ENCODE measurements at places on chromosomes 7 and 10. TPM values are rescaled to one million over a fixed set of nuclear protein-coding genes. Genes with fewer than 3 reads are reported as not detected.

- DNase-seq: peak; percentile 15
Observed at GRCh38 chr7:157488966-157489365, 152.2 kb downstream of the DNAJB6 start.

DNA sequence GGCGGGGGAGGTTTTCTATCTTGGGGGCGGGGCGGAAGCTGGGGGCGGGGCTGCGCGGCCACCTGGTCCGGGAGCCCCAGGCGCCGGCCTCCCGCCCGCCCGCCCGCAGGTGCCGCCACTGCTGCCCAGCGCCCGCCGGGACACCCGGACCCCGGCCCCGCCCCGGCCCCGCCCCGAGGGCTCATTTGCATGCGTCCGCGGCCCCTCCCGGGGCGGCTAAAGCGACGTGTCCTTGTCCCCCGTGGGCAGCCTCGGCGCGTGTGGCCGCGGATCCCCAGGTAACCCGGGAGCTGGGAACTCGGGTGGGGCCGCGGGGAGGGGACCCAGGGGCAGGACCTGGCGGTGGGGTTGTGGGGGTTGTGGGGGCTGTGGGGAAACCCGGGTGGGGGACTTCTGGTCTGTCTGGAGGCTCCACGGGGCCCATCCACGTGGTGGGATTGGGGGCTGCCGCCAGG, at the start of gene BHLHA15:
Gene BHLHA15, plus strand, starts transcription at position 219 of the 455 bp plus-strand sequence. CDS start 871 bp downstream, outside the sequence.
- peak; percentile 84 for DNase-seq

GRCh38 chr7:116249969-116250553, 39.7 kb downstream of the TES start:
- no peak for DNase-seq

- no peak for DNase-seq
Observed at GRCh38 chr7:130273933-130274255, 7.2 kb downstream of the CPA2 start.

DNA sequence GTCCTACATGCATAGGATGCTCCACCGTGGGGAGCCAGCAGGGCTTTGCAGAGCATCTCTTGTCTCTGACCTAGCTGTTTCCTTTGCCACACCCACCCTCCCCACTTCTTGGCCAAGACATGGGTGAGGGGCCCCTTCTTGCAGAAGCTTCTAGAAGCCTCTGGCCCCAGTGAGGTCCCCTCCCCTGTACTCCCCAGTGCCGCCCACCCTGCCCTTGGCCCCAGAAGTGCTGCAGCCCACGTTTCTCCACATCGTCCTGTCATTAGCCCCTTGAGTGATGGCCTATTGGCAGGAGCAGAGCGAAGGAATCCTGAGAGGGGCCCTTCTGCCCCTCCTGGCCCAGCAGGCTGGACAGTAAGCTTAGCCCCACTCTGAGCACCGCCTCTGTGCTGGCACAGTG, 43.7 kb downstream of the ALOX5 start:
- DNase-seq: no peak

DNA sequence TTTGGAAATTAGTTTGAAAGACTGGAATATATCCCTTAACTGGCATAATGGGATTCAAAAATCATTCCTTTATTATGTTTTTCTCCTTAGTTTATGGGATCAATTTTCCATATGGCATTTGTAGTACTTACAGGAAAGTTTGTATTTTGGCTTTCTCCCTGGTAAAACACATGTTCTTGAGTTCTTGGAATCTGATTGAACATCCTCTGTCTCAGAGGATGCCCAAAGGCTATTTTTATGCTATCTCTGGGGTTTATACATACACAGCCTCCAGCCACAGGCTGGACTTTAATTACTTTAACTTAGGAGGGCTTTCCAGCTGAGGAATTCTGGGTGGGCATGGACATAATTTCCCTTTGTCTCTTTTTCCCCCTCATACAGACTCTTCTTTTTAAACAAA, 236.4 kb downstream of the HGF start:
- no peak for DNase-seq

DNA sequence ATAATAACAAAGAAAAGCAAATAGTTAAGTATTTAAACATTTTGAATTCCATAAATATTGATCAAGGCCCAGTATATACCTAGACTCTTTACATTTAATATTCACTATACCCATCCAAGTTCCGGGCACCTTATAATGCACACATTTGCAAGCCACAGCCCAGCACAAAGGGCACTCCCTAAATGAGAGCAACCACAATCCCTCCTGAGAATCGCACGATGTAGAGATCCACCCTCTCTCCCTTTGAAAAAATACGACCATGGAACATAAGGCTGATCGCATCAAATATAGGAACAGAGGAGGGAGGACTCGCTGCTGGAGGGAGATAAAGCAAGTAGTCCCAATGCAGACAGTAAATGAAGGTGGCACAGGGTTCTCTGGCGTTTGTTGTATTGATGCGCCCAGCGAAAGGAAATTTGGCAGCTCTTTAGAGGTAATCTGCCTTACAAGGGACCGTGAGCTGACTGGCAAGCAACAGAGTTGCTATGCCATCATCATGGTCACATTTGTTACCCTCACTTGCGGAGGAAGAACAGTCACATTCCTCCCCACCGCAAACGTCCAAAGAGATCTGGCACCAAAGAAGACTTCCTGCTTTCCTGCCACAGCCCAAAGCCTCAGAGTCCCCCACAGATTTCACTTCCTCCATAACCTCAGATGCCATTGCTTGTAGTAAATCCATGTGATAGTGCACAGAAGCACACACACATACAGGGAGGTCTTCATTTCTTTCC, 16.1 kb upstream of the TAS2R40 start:
- no peak for DNase-seq

- DNase-seq: no peak
Observed at GRCh38 chr7:155002411-155003091, 373 bp downstream of the PAXIP1 start.

- no peak for DNase-seq
Observed at GRCh38 chr7:157871681-157872080, 534.9 kb downstream of the DNAJB6 start.

DNA sequence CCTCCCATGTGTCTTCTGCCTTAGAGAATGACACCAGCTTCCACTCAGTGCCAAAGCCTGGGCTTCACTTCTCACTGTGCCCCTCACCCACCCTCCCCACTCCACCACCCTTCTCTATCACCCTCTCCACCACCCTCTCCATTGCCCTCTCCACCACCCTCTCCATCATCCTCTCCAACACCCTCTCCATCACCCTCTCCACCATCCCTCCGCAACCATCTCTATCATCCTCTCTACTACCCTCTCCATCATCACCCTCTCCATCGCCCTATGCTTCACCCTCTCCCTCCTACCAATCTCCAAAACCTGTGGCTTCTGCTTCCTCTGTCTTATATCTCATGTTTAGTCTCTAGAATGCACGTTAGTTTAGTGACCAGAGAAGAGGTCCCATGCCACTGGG, 91.0 kb upstream of the TMEM72 start:
- no peak for DNase-seq

- DNase-seq: no peak
Observed at GRCh38 chr10:90937645-90938258, 16.9 kb upstream of the ANKRD1 start.

DNA sequence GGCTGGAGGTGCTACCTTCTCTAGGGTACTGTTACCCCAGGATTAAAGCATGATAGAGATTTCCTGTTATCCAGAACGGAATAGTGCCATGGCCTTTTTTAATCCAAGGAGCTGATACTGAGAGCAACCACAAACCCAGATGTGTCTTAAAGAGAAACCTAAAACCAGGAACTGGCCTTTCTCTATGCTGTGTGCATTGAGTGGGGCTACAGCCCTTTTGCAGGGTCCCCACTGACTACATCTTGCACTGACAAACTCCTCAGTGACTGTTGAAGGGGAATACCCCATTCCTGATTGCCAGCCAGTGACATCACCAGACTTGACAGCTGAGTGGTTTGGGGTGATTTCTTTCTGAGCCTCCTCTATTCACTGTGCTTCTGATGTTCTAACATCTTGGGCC, 81.9 kb upstream of the CAPZA2 start:
- no peak for DNase-seq

GRCh38 chr10:113423981-113424721, 128.7 kb upstream of the HABP2 start:
- DNase-seq: peak; percentile 57

DNA sequence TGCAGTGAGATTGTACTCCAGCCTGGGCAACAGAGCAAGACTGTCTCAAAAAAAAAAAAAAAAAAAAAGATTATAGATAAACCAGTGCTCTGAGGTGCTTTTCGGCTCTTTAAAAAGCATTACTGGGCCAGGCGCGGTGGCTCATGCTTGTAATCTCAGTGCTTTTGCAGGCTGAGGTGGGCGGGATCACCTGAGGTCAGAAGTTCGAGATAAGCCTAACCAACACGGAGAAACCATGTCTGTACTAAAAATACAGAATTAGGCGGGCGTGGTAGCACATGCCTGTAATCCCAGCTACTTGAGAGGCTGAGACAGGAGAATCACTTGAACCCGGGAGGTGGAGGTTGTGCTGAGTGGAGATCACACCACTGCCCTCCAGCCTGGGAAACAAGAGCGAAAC, 6.6 kb upstream of the HNRNPF start:
- no peak for DNase-seq

- DNase-seq: no peak
Observed at GRCh38 chr7:75856536-75856935, 22.3 kb upstream of the RHBDD2 start.

- no peak for DNase-seq
Observed at GRCh38 chr10:95505641-95506040, 55.5 kb downstream of the SORBS1 start.

DNA sequence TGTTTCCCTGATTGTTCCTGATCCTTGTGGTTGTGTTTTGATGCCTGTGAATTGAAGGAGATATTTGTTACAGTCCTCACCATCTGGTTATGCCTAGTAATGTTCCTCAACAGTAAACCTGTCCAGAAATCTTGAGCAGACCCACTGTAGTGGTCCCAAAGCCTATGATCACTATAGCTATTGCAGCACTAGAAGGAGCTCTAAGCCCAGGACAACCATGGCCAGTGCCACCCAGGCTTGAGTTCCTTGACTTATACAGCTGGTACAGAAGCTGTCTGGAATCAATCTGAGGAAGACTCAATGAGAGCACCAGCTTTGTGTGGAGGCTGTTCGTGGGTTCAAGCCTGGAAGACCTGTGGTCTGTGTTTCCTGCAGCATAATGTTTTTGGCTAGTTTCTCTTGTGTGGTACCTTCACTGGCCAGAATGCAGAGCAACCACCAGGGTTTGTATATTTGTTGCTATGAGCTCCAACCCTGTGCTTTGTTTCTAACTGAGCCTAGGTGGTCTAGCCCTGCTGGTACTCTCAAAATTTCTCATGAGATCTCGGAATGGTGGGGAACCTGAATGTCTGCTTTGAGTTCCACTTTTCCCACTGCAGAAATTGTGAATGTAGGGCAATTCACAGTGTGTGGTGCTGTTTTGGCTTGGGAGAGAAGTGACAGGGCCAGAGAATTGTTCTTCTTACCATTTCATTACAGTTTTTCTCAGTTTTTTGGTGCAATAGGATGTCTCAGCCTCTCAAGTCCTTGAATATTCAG, 355.2 kb downstream of the SUGCT start:
- no peak for DNase-seq

DNA sequence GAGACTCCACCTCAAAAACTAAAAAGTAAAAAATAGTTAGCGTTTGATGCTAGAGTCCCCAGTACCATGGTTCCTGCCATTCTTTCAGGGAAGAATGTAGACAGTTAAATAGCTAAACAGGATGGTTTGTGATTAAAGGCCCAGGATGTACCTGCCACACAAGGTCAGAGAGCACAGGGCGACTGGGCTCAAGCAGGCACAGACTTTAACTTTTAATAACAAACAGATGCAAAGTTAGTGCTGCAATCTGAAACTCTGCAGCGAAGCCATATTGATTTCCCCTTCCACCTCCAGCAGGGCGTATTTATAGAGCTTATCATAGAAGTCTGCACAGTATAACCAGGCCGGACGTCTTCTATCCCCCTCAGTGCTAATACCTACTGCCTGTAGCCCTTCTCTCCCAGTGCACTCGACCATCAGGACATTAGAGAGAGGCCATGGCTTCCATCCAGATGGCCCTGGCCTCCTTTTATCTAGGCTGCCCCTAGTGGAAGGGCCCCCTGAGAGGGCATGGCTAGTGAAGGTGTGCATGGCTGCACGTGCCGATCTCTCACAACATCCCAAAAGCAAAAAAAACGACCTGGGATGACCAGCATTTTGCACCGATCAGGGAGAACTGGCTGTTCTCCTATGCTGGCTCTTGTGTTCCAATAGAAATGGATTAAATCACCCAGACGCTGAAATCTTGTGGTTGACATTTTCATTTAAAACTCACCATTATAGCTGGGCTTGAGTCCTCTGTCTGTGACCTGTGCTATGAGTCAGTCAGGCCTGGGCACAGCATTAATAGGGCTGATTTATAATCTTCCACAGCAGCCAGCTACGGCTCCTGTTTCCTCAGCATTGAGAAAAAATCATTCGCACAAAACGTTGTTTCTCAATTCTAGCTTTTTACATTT, 7.6 kb upstream of the BAG3 start:
- DNase-seq: no peak

GRCh38 chr7:104979167-104979841, 34.7 kb upstream of the KMT2E start:
- DNase-seq: peak; percentile 54

GRCh38 chr10:89303161-89303560, 1.3 kb downstream of the IFIT2 start:
- DNase-seq: no peak

- DNase-seq: peak; percentile 90
Observed at GRCh38 chr7:56097700-56098099, 4.9 kb upstream of the PHKG1 start.

DNA sequence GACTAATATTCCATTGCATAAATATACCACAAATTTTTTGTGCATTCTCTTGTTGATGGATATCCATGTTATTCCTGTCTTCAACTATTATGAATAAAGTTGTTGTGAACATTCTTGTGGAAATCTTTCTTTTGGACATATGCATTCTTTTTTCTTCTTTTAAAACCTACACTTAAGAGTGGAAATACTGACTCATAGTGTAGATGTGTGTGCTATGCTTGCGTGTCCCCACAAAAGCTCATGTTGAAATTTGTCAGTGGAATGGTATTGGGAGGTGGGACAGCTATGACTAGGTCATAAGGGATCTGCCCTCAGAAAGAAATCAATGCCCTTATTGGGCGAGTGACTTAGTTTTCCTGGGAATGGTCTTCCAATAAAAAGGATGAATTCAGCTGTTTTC, 203.6 kb upstream of the PRSS58 start:
- no peak for DNase-seq

- DNase-seq: no peak
Observed at GRCh38 chr7:151743481-151743983, 133.4 kb downstream of the PRKAG2 start.

GRCh38 chr7:37069336-37069735, 345.0 kb upstream of the AOAH start:
- DNase-seq: no peak

DNA sequence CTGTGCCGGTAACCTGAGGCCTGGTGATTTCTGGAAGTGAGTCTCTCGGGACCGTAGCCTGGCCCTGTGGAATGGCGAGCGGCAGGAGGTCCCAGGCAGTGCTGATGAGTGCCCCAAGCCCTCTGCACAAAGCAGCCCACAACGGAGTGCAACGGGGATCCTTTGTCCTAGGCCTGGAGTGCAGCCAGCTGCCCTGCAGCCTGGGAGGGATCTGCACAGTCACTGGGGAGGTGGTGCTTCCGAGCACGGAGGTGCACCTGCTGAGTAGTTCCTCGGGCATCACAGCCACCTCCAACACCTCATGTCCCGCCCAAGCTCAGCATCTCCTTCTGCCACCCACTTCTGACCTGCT, 162.8 kb upstream of the ZMIZ1 start:
- no peak for DNase-seq

WNT8B gene
- not detected for total RNA-seq

MRPL43 gene
- total RNA-seq: 84.3 TPM

CLRN3 gene
- total RNA-seq: not detected

STMP1 gene
- 15.7 TPM for total RNA-seq

INSYN2A gene
- total RNA-seq: not detected

FBXL13 gene
- 1.1 TPM for total RNA-seq

PDK4 gene
- 64.3 TPM for total RNA-seq

GSTO2 gene
- 19.9 TPM for total RNA-seq

Measured in lower leg skin (tissue), 4 donors.